ENCODE measurements at places on chromosomes 12 and 14. TPM values are rescaled to one million over a fixed set of nuclear protein-coding genes. Genes with fewer than 3 reads are reported as not detected.

NUP37 gene
- total RNA-seq, result 20.5 TPM

SERPINA9 gene
- total RNA-seq, result not detected

GRCh38 chr12:109967383-109968031 is 28.7 kb downstream of the GIT2 start:
- DNase-seq, result peak; percentile 15

DNA sequence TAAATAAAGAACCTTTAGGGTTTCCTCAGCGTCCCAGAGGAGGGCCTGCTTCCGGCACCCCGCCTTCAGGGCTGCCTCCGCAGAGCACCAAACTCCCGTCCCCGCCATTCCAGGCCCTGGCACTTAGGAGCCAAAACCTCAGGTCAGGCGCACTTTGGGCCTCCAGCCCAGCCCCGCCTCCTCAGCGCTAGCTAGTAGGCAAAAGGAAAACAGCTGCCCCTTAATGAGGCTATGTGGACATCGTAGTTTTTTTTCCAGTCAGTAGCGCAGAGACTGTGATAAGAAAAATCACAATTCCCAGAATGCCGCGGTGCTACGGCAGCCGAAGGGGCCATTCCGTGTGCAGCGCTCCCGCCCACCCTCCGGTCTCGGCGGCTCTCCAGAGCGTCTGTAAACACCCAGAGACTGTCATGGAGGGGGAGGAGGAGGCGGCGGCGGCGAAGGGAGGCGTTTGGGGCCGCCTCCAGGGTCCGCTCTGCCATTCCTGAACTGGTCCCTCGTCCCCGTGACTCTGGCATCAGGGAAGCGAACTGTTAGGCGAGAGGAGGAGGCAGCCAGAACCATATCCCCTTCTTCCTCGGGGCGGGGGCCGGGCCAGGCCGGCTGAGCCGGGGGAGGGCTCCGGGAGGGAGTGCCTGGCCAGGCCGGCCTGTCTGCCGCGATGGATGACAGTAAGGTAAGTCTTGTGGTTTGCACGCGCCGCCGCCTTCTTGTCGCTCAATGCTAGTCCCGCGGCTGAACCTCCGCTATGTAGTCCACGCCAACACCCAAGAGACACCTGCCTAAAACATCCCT is at the start of gene CREBL2:
CREBL2 (plus strand) TSS at position 365 of the 795 bp plus-strand sequence; CDS start at position 662, 297 bp downstream.
- DNase-seq, result peak; percentile 96

- no peak for DNase-seq
Measured at GRCh38 chr14:68739701-68740100, 53.2 kb downstream of the ZFP36L1 start.

DNA sequence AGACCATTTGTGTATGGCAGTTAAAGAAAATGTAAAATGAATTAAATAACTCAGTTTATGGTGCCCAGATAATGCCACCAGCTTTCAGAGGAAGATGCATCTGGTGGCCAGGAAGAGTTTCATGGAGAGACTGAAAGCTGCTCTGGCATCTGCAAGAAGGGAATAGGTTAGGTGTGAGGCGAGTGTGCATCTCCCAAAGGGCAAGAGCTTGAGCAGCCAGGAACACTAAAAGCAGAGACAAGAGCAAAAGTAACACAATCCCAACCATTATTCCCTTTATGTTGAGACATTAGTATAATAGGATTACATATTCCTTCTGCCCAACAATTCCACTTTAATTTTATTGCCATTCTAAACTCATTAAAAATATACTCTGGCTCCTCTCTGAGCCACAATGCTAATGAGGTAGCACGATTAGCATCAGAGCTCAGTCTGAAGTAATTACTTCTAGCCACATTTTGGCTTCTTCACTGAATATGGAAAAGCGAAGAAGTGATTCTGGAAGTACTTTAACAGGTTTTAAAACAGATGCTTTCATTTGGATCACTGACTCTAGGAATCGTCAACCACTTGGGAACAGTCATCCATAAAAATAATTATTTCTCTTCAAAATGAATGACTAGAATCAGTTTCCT is 309.4 kb upstream of the TMTC1 start:
- DNase-seq, result no peak

- DNase-seq, result no peak
Measured at GRCh38 chr14:94593749-94594431, 12.7 kb downstream of the SERPINA5 start.

- DNase-seq, result no peak
Measured at GRCh38 chr12:71142016-71142415, 15.8 kb downstream of the TSPAN8 start.

- no peak for DNase-seq
Measured at GRCh38 chr14:23669441-23669840, 33.3 kb downstream of the DHRS2 start.

- DNase-seq, result no peak
Measured at GRCh38 chr12:7021956-7022355, 3.7 kb upstream of the LPCAT3 start.

DNA sequence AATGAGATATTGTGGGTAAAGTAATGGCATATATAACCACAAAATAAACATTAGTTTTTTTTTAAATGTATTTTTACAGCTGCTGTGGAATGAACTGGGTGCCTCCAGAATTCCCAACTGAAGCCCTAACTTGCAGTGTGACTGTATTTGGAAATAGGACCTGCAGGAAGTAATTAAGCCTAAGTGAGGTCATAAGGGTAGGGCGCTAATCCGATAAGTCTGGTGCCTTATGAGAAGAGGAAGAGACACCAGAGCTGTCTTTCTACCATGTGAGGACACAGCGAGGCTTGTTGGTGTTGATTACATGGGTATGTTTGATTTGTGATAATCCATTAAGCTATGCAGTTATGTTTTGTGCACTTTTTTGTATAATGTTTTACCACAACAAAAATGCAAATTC is 136.8 kb downstream of the TPH2 start:
- no peak for DNase-seq

Data from lung microvascular endothelial cell (primary cell).